Activated CD8-positive, alpha-beta T cell treated with anti-CD3 and anti-CD28 coated beads for 36 hours (primary cell): ENCODE measurements at places on chromosomes 2 and 18.

DNA sequence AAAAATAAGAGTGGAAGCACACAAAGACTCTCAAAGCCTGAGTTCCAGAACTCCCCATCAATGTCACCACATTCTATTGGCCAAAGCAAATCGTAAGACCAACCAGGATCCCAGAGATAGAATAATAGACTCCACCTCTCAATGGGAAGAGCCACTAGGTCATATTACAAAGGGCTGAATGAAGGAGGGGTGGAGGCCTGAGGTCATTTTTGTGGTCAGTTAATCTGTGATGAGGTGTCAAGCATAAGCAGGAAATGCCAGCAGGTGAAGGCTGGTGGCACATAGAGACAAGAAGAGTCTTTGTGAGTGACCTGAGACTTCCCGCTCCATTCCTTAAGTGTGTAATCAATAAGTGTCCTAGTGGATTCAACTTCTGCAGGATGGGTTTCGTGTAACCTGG lies 144.3 kb downstream of the TFCP2L1 start:
- no peak for DNase-seq

DNA sequence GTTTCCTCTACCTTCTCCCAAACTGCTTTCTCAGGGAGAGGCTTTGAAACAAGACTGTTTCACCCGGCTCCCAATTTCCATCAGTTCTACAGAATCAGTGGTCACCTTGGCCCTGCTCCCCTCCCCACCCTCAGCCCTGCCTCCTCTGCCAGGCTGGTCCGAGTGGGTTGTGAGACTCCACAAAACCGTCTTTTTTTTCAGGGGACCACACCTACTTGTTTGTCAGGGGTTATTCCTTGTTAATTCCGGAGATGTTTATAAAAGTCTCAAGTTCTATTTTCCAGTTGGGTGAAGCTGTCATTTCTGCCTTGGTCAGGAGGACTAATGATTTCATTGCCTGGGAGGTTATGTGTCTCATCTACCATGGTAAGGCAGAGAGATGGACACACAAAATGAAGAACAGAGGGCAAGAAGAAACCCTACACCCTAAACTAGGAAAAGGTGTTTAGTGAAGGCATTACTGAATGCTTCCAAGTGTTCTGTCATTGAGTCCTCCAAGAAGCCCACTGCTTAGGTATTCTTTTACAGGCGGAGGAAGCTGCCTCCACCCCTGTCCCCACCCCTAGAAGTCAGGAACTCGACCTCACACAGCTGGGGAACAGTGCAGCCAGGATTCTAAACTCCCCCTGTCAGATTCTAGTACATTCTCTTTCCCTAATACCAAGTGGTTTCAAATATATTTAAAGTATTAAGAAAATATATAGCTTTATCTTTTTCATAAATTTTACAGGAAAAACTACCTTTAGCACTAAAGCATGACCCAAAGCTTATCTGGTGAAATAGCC lies 46.3 kb downstream of the COPS8 start:
- no peak for DNase-seq

GRCh38 chr2:86319700-86320580 lies 17.5 kb downstream of the REEP1 start:
- no peak for DNase-seq

- no peak for DNase-seq
Measured at GRCh38 chr2:205869439-205869838, 187.1 kb downstream of the NRP2 start.

DNA sequence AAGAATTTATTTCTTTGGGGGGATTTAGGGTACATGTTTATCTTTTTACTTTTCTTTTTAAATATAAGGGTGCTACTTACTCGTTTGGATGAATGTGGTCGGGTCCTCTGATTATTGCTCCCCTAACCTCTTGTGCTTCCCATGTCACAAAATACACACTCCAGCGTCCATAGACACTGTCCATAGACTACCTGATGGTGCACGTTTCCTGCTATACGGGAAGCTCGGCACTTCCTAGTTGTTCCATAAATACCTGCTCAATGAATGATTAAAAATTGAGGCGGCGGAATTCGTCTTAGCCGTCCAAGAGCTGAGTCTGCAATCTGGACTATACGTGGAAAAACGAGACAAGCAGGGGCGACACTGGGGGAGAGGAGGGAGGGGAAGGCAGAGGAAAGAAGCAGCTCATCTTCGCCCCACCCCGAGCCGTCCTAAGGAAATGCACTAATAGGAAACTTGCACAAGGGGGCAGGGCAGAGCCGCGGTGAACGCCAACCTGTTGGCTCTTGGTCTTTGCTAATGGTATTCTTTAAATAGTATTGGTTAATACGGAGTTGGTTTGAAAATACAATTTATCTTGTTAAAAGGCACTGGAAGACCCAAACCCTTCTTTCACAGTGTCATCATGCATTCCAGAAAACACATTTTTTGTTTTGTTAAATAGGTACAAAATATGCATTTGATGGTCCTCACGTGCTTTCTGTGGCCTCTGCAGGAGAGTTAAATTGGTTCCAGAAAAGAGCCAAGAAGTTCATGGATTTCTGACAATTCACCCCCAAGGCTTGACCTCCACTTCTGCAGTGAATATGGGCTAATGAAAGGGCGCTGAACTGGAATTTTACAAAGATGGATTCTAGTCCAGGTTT lies 73.0 kb upstream of the KCTD1 start:
- DNase-seq, result peak; percentile 48

GRCh38 chr2:229539628-229540027 lies 174.7 kb downstream of the DNER start:
- no peak for DNase-seq

- no peak for DNase-seq
Measured at GRCh38 chr2:221767106-221768012, 195.3 kb upstream of the EPHA4 start.

GRCh38 chr2:190511104-190511503 lies 23.4 kb downstream of the NEMP2 start:
- no peak for DNase-seq

GRCh38 chr2:102065675-102066252 lies 74.0 kb downstream of the IL1R2 start:
- no peak for DNase-seq

DNA sequence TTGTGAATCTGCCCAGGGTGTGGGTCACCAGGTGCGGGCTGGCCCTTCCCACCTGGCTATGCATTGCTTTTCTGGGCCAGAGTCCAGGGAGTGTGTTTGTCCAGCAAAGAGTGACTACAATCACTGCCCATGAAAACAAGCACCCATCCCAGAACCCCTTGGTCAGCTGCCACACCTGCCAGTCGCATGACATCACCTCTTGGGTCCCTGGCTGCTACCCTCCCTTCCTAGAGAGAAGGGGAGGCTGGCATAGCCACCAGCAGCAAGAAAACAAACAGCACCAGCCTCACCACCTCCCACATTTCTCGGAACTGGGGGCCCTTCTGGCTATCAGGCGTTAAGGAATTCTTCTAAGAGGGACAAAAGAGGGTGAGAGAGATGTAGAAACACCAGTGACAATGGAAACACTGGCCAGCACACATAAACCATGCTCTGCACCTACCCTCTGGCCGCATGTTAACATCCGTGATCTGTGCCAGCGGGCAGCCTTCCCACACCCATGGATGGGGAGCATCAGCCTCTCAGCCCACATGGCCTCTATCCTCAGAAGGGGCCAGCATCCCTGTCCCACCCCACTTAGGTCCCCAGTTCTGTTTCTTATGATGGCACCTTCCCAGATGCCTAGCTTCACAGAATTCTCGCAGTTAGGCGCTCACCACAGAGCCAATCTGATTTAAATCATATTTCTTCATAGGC lies 109.7 kb upstream of the GLI2 start:
- no peak for DNase-seq

- DNase-seq, result no peak
Measured at GRCh38 chr2:23549821-23550530, 165.0 kb downstream of the KLHL29 start.

DNA sequence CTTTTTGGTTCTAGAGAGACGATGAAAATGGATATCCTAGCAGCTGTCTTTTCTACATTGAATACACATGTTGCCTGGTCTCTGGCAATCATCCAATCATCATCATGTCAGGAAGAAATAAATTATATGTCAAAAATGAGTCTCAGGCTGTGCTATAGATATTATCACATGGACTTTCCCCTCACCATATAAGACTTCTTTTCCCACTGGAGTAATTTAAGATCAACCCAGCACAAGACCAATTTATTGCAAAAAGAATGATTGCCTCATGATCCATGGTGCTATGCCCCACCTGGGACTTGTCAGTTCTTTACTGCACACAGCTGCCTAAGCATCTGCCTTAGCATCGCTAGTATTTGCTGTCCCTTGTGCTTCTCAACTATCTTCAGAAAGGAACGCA lies 783.7 kb upstream of the TMEFF2 start:
- DNase-seq, result no peak

DNA sequence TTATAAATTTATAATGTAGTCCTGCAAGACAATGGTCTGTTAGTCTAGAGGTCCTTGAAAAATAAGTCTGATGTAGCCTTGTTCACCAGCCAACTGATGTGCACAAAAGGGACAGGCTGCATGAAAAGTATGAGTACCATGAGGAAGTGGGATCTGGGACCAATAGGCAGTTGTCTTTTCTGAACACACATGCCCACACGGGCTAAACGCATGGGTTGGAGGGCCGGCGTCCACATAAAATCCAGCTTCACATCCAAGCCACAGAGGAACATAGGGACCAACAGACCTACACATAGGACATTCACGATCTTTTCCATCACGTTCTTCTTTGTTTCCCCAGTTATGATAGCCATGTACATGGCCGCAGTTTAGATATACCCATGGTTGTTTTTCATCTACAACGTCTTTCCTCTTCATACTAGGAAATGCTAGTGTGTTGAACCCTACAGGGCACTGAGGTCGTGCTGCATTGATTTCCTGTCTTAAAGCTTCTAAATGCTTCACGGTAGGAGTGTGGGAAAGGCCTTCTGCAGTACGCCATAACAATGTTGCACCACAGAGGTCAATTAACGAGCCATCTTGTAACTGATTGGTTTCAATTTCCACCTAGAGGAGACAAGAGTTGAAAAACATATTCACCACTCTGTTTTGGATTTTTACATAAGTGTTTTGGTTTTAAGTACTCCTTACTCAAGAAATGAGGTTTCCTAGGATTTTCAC lies 49.4 kb downstream of the PELI1 start:
- no peak for DNase-seq

- DNase-seq, result no peak
Measured at GRCh38 chr18:72762515-72763122, 105.2 kb downstream of the NETO1 start.

DNA sequence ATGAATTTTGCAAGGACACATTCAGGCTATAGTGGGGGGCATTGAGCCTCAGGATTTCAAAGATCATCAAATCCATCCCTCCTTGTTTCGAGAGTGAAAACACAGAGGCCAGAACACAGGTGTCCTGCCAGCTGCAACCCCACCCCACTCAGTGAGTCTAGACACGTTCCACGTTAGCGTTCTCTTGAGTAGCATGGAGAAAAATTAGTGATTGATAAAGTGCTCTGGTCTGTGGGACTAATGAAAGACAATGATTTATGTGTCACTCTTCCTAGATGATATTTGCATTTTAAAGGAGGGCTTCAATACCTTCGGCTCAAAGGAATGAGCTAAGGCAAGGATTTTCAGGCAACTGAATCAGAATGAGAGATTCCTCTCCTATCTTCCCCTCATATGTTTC lies 43.8 kb downstream of the SLC4A3 start:
- no peak for DNase-seq

DNA sequence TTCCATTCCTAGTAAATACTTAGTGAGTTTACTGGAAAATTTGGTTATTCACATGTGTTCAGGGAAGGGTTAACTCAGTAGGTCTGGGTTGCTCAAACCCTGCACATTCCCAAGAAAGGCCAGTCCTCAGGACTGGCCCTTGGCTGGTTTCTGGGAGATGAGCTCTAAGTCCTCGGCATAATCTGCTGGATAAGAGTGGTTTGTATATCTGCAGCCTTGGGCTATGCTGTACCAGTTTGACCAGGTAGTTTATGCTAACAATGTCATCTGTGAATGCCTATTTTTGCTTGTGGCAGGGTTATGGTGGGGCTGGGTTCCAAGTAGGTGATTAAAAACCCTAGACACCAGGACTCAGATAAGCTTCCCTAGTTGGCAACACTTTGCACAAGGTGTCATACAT lies 7.4 kb upstream of the PTH2R start:
- DNase-seq, result no peak

- DNase-seq, result no peak
Measured at GRCh38 chr2:9178110-9178903, 28.3 kb upstream of the ASAP2 start.

DNA sequence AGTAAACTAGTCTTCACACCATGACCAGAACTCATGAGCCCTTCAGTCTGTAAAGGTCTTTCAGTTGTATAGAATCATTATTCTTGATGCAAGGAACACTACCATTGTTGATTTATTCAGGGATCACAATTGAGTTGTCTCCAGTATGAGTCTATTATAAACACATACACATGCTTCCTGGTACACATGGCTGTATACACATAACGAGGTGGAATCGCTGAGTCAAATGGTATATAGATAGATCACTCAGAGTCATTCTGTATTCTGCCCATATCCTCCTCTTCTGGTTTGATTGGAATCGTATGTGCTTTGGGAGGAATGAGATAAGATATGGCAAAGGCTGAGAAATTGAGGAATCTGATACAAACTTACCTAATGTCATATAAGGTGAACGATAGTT lies 216.0 kb downstream of the UBE2E3 start:
- DNase-seq, result no peak

GRCh38 chr2:125313806-125314205 lies 1288.7 kb downstream of the CNTNAP5 start:
- no peak for DNase-seq

GRCh38 chr2:212941361-212941760 lies 210.1 kb downstream of the IKZF2 start:
- no peak for DNase-seq

GRCh38 chr18:58046794-58047555 lies 2.9 kb downstream of the NEDD4L start:
- no peak for DNase-seq

- no peak for DNase-seq
Measured at GRCh38 chr2:196743165-196743564, 56.3 kb downstream of the GTF3C3 start.

DNA sequence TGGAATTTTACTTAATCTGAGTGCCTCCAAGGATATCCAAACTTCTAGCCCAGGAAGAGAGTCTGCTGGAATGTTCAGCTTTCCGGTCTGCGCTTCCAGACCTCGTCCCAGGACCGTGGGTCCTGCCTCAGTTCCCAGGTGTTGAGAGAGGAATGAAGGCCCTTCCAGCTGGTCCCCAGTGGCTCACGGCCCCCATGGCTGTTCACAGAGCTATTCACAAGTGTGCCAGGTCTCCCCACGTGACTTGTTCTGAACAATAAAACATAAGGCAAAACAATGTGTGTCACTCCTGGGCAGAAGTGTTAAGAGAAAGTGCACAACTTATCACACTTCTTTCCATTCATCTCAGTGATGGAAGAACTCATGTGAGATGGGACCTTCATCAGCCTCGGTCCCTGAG lies 20.1 kb upstream of the TEX51 start:
- no peak for DNase-seq

- DNase-seq, result peak; percentile 49
Measured at GRCh38 chr18:70464343-70465114, 175.7 kb downstream of the SOCS6 start.

DNA sequence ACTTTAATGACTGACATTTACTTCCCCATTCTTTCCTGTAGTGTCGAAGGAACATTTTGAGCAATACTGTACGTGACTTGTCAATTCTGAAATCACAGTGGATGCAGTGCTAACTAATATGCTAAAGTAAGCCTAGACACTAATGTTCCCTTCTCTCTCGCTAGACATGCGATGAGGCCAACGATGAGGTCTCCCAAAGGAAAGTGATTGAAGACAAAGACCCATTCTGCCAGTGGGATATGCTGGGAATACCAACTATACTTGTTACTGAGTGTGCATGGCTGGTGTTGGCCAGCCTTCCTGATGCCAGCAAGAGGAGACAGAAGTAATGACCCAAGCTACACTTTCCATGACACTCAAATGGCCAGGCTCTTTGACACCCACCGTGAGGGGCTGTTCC lies 2.5 kb upstream of the SERPINE2 start:
- DNase-seq, result no peak
